Cerebellum (tissue), 4 donors: ENCODE measurements at places on chromosomes 2 and 18. TPM values are rescaled to one million over a fixed set of nuclear protein-coding genes. Genes with fewer than 3 reads are reported as not detected.

Gene ANKRD30BL
- 33.8 TPM for total RNA-seq

Gene MC5R
- 3.4 TPM for total RNA-seq

Gene TUBB8B
- total RNA-seq: not detected

Gene OSBPL6
- 15.9 TPM for total RNA-seq

Gene CKAP2L
- 7.0 TPM for total RNA-seq

Gene TWIST2
- total RNA-seq: 1.3 TPM

Gene RASGRP3
- total RNA-seq: 9.3 TPM

Gene NBEAL1
- total RNA-seq: 56.6 TPM

DNA sequence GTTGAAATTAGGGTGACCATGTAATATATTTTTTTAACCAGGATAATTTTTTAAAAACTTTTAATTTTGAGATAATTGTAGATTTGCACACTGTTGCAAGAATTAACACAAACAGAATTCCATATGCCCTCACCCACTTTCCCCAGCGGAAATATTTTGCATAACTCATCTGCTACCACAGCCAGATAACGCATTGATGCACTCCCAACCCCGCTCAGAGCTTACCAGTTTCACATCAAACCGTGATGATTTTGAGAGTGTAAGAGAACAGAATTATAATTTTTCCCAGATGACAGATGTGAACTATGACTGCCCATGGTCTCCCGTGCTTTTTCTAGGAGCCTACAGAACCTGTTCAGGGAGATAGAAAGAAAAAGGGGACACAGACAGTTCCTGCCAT, 35.2 kb upstream of the LDLRAD4 start:
- no peak for DNase-seq

- no peak for DNase-seq
These were observed 45.6 kb upstream of the ARHGAP15 start for GRCh38 chr2:143083636-143084035.

DNA sequence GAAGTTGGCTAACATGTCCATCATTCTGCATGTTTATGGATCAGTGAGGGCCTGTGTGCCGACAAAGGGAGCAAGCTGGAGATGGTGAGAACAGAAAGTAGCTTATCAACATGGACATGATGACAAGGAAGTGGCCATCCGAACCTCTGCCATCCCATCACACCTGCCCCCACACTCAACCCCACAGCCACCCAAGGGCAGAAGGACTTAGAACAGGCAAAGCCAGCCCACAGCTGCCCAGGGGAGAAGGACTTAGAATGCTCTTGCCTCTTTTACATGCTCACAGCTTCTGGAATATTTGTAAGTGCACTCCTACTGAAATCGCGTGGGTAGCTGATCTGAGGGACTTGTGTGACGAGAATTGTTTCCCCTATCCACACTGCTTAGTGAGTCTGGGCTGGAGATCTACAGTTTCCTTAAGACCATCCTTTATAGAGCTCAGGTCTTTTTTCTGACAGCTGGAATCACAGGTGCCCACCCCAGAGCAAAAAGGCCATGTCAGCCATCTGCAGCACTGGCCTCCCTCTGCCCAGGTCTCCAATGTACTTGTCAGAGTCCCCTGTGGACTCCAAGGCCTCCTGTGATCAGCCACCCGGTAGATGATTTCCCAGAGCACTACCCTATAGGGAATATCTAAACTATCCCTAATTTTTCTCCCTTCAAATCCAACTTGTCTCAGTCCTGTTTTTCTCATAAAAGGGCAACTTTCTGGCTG, 154.1 kb downstream of the SMAD7 start:
- no peak for DNase-seq

- DNase-seq: no peak
These were observed 185.9 kb upstream of the CCDC150 start for GRCh38 chr2:196453613-196454047.

GRCh38 chr2:11405599-11406266, 60.2 kb downstream of the E2F6 start:
- DNase-seq: no peak

GRCh38 chr18:43422518-43422917, 145.2 kb upstream of the SYT4 start:
- peak; percentile 3 for DNase-seq

DNA sequence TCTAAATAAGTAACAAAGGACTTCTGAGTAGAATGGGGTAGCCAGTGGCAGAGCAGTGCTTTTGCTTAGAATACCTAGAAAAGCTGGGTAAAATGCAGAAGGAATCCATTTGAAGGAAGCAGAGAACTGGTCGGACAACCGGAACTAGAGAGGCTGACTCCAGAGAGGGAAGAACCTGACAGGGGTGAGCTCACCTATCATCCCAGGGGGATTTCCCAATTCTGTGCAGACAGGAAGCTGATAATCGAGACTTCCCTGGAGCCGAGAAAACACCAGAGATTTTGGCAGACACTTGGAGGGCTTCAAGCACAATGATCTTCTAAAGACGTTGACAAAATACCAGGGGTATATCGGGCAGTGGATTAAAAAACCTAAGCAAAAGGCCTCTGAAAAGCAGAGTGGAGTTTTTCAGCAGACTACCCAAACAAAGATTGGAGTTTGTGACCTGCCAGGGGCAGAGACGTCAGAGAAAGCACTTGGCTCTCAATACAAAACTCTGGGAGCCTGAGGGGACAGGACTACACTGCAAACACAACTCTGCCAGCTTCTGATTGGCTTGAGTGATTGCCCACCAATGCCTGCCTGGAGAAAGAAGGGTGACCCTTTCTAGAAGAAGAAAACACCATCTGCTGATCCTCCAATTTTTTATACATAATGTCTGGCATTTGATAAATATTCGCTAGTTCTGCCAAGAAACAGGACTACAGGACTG, 67.5 kb upstream of the TTN start:
- DNase-seq: no peak

GRCh38 chr2:121520641-121520994, 10.1 kb upstream of the RNU4ATAC start:
- DNase-seq: no peak

GRCh38 chr2:225690153-225690552, 290.6 kb downstream of the NYAP2 start:
- no peak for DNase-seq

DNA sequence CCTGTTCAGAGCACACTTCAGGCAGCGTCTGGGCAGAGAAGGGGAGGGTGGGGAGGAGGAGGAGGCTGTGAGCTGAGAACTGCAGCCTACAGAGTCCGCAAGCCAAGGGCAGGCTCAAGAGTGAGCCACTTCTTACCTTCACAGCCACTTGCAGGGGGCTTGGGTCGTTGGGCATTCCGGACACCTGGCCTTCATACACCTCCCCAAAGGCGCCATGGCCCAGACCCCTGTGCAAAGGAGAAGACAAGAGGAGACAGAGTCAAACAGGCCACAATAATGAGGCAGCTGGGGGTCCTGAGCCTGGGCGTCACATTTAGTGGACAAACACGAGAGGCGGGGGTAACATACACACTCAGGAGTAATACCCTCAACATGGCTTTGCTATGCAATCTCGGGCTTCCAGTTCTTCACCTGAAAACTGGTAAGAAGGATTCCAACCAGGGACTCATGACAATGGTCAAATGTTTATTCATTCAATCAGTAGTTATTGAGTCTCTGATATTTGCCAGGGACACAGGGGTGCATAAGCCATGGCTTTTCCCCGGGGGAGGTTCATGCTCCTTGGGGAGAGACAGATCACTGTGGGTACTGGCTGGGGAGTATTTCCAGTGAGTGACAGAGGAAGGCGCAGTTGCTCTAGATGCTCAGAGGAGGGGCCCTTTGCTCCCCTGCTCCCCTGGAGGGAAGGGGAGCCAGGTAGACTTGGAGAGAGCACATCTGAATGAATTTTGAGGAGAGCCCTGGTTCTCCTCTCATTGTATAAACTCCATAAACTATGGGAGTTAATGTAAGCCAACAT, 107.4 kb downstream of the CLIP4 start:
- DNase-seq: no peak

- DNase-seq: no peak
These were observed 244.1 kb downstream of the ACKR3 start for GRCh38 chr2:236813766-236814165.

DNA sequence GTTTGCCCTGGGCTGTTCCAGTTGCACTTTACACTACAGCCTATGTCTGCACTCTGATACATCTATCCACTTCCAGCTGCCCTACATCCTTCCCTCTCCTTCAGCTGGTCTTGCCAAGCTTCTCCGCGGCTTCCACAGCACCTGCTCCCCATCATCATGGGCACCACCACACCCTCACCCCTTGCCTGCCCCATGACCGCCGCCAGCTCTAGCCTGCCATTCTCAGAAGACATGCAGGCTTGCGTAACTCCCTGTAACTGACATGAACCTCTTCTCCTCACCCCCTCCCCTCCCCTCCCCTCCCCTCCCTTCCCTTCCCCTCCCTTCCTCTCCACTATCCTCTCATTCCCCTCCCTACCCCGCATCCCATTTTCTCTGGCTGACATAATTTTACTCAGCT, 46.0 kb downstream of the PAX8 start:
- DNase-seq: no peak

DNA sequence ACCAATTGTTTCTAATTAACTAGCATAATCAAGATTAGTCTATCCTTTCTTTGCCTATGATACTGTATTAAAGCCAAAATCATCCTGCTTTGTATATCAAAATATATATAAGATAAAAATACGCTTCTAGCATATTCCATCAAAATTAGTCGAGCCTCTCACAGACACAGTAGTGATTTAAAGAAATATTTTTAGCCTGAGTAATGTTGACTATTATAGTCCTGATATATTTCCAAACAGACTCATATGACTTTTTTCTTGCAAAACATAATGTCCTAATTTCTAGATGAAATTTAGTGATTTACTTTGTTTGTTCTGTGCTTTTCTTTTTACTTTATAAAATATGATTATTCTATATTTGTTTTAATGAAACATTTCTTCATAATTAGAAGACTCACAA, 30.9 kb downstream of the FAP start:
- no peak for DNase-seq

GRCh38 chr18:48365965-48366364, 43.2 kb downstream of the ZBTB7C start:
- DNase-seq: no peak

GRCh38 chr18:55494899-55495298, 93.1 kb downstream of the TCF4 start:
- no peak for DNase-seq

GRCh38 chr2:112687522-112687921, 33.3 kb upstream of the NT5DC4 start:
- no peak for DNase-seq

DNA sequence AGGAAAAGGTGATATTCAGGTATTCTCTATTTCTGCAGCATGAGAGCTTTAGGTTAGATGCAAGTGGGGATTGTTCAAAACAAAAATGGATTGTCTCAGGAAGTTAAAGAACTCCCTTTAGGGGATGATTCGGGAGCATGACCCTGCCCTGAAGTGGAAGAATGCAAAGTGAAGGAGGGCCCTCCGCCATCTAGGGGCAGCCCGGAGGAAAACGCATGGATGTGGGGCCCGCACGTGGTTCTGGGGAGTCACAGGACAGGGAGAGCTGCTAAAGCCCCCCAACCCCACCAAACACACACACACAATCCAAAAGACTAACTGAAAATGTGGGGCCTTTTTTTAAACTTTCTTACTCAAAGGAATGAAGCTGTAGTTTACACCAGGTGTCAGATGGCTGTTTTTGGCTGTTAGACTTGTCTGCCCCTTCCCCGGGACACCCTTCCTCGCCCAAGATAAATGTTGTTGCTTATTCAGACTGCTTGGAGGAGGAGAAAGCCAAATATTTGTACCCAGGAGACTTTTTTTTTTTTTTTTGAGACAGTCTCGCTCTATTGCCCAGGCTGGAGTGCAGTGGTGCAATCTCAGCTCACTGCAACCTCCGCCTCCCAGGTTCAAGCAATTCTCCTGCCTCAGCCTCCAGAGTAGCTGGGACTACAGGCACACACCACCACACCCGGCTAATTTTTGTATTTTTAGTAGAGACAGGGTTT, 78.8 kb downstream of the HNRNPLL start:
- no peak for DNase-seq

DNA sequence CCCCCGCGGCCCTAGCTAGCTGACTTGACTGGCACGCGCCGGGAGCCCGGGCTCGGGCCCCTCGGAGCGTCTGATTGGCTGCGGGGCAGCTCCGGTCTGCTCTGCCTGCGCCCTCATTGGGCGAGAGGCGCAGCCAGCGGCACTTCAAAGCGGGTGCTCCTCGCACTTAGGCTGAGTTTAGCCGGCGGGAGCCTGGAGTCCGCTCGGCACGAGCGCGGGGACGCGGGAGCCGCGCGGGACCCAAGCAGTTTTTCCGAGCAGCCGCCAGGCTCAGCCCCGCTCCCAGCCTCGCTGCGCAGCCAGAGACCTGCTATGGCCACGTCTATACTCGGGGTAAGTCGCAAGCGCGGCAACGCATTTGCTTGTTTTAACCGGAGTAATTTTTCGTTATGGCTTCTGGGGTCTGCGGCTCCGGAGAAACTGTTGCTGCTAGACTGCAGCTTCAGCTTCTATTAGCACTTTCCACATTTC, at the start of gene SP9:
TSS of gene SP9 (plus strand) at position 174 of the 471 bp plus-strand sequence. CDS start at position 313, 139 bp downstream.
- no peak for DNase-seq
